Activated naive CD4-positive, alpha-beta T cell treated with anti-CD3 and anti-CD28 coated beads, Interleukin-2, amount 10 ng/mL, durations not matched to agents 7 days and 5 days (primary cell): ENCODE measurements at places on chromosomes 7 and 10.

DNA sequence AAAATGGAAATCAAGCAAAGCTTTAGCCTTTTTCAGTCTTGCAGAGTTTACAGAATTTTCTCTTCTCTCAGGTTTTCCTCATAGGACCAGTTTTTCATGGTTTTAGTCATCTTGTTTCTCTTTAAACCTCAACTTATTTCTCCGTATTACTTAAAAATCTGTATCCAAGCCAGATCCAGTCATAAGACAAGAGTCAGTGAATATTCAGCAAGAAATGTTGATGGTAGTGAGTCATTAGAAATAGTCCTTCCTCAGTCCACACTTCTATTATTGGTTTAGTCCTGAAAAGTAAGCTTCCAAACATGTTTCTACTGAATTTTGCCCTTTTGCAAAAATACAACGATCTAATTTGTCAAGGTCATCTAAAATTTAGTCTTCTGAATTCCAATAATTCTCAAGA lies 107.0 kb downstream of the VIM start:
- no peak for DNase-seq

DNA sequence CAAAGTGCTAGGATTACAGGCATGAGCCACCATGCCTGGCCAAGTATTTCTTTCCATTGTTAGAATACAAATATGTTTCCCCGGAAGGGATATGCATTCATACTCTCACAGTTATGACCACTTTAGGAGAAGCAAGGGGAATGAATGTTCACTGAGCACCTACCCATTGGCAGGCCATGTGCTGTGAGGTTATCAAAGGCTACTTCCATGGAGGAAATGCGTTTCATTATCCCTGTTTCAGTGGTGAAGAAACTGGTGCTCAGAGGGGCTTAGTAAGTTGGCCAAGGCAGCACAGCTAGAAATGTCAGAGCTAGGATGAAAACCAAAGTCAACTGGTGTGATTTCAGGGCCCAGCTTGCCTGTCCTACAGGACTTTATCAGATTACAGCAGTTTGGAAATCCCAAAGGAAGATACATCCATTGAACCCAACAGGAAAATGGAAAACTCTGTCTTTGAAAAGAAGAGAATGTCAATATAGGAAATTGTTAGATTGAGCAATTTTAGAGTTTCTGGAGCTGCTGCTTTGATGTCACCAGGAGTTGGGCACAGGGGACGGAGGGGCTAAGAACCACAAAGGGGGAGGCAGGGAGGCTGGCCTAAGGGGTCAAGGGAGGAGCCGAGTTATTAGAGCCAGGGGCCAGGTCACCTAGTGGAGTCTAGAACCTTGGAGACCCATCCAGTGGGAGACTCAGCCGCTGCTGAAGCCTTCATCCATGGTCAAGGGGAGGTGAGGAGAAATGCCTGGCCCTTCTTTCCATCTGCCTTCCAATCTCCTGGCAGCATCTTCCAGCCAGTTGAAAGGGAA lies 319.8 kb downstream of the FRMD4A start:
- DNase-seq, result no peak

DNA sequence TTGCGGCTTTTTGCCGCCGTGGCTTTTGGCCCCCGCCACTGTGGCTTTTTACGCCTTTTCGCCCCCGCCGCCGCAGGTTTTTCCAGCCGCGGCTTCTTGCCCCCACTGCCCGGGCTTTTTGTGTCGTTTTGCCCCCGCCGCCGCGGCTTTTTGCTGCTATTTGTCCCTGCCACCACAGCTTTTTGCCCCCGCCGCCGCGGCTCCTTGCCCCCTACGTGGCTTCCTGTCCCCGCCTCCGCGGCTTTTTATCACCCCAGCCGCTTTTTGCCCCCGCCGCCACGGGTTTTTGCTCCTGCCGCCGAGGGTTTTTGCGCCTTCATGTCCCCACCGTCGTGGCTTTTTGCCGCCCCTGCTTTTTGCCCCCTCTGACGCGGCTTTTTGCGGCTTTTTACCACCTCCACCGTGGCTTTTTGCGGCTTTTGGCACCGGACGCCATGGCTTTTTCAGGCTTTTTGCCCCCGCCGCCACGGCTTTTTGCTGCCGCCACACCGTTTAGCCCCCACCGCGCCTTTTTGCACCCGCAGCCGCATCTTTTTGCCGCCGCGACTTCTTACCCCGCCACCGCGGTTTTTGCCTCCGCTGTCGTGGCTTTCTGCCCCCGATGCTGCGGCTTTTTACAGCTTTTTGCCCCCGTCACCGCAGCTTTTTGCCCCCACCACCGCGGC lies 637.0 kb downstream of the ZNF716 start:
- DNase-seq, result no peak

- no peak for DNase-seq
These were observed 86.8 kb upstream of the ZMIZ1 start for GRCh38 chr10:78981970-78982281.

DNA sequence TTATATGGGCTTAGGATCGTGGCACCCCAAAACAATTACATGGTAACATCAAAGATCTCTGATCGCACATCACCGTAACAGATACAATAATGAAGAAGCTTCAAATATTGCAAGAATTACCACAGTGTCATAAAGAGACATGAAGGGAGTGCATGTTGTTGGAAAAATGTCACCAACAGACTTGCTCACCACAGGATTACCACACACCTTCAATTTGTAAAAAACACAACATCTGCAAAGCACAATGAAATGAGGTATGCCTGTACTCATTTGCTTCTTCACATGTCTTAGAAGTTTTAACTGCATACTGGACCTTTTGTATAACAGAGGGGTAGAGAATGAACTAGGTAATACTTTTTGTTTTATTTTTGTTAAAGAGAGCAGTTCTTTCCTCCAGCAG lies 96.6 kb downstream of the TPST1 start:
- DNase-seq, result no peak

GRCh38 chr10:122424059-122424458 lies 30.4 kb upstream of the ARMS2 start:
- no peak for DNase-seq

DNA sequence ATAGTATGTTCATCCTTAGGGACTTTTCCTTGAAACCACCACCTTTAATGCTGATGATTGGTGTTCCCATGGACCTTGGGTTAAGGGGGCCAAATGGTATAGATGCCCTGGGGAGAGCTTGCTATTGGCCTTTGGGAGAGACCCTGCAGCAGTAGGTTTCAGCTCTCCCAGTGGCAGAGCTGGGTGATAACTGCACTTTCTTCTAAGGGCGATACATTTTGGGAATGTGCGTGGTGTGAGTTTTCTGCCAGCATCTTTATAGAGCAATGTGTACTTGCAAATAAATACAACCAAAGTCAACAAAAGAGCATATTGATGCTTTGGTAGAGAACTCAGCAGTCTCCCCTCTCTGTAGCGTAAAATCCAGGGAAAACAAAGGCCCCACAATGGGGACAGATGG lies 404.1 kb downstream of the PAXIP1 start:
- no peak for DNase-seq

DNA sequence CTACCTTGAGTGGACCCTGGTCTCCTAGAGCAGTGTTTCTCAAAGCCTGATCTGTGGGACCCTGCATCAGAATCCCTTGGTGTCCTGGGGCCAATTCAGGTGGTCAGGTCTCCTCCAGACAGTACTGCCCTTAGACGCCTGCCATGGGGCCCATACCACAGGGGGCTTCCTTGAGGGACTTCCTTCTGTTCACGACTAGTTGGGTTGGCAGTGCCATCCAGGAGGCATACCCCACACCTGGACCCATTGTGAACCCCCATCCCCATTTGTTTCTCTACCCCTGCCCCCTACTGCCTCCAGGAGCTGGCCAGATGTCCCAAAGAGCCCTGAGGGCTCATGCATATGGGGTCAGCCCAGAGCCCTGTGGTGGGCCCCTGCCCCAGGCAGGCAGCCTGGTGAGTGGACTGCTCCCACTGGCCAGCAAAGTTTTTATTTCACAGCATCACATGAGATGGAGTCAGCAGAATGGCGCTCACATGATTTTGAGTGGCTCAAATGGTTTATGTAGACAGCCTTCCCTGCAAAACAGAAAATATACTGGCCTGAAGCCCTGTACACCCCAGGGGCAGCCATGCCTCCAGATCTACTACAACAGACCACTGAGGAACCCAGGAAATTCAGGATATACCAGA lies 259.9 kb upstream of the ZMIZ1 start:
- DNase-seq, result no peak

GRCh38 chr10:75126277-75126676 lies 14.8 kb downstream of the SAMD8 start:
- DNase-seq, result no peak

GRCh38 chr10:110455446-110455845 lies 42.3 kb upstream of the DUSP5 start:
- DNase-seq, result no peak

- no peak for DNase-seq
These were observed 55.4 kb downstream of the MICALL2 start for GRCh38 chr7:1403638-1404459.

GRCh38 chr10:116772909-116773705 lies 30.7 kb upstream of the HSPA12A start:
- DNase-seq, result no peak

DNA sequence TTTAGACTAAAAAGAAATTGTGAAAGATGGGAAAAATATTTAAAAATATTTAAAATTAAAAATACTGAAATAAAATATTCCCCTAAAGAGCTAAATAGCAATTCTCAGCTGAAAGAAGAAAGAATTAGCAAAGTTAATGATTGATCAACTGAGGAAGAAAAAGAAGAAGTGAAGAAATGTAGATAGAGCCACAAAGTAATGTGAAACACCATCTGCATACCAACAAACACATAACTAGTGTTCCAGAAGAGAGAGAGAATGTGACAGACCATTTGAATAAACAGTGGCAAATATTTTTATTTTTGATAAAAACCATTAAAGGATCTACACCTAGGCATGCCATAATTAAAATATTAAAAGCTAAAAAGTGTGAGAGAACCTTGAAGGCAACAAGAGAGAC lies 784.5 kb upstream of the ZWINT start:
- no peak for DNase-seq

- DNase-seq, result no peak
These were observed 7.4 kb downstream of the ZNF487 start for GRCh38 chr10:43444323-43444722.

DNA sequence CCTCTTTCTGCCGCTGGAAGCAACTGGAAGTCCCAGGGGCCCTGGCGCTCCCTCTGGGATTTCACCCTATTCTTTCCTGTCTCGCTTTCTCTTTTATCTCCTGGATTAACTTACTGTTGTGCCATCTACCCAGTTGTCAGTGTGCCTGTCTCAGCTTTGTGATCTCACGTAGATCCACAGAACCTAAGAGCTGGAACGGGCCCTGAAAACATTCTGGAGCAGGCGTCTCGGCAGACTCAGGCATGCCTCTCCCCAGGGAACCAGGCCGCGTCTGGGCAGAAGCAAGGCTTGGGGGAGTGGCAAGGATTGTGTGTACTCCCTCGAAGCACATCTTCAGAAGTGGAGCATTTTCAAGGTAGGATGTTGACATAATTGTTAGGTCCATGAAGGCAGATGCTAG lies 87.2 kb downstream of the KCNMA1 start:
- DNase-seq, result no peak

DNA sequence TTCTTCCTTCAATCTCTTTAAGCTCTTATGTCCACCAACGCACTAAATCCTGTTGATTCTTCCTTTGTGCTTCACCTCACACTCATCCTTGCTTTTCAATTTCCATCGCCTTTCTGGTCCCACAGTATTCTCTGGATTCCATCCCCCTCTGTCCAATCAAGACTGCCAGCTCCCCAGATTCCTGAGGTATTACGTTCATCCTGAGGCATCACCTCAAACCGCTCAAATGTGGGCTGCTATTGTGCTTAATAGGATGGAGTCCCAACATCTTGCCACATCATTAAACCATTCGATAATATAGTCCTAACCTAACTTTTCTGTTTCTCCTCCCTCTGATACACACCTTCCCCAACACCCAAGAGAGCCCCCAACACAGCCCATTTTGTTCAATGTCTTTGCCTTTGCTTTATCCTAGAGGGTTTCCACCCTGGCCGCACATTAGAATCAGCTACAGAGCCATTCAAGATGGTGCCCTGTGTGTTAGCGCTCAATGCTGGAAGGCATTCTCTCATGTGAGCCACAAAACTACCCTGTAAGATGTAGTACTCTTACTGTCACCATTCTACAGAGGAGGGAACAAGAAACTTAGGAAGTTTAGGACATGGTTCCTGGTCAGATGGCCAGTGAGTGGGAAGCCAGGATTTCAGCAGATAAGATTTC lies 79.5 kb upstream of the LEP start:
- DNase-seq, result no peak

- no peak for DNase-seq
These were observed 21.1 kb downstream of the MKRN1 start for GRCh38 chr7:140458201-140458600.

DNA sequence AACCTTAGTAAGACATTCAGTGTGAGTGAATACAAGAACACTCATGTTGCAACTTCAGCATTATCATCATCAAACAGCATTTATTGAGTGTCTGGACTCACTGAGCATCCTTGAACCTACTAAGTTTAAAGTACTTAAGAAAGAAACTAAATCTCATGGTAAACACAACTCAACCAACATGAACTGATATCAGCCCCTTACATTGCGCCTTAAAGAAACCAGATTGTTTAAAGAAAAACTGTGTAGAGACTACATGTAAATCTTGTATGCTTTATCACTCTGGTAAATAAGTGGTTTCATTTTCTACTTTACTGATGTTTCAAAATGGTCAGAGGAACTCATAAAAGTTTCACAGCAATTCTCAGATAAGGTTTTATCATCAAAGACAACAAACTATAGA lies 157.5 kb upstream of the FERD3L start:
- no peak for DNase-seq

DNA sequence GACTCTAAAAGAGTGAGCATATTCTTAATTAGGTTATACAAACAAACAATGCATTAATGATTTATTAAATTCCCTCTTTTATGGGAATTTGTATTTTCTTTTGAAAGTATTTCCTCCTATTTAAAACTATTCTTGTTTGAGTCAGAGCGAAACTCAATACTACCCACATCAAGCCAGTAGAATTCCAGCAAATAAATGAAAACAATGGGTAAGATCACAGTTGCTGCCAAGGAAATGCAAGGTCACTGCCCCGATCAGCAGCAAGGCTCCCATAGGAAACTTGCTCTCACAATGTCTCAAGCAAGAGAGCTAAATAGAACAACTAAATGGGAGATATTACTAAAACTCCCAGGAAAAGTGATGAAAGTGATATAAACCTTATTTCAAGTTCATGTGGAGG lies 206.3 kb downstream of the THSD7A start:
- no peak for DNase-seq

DNA sequence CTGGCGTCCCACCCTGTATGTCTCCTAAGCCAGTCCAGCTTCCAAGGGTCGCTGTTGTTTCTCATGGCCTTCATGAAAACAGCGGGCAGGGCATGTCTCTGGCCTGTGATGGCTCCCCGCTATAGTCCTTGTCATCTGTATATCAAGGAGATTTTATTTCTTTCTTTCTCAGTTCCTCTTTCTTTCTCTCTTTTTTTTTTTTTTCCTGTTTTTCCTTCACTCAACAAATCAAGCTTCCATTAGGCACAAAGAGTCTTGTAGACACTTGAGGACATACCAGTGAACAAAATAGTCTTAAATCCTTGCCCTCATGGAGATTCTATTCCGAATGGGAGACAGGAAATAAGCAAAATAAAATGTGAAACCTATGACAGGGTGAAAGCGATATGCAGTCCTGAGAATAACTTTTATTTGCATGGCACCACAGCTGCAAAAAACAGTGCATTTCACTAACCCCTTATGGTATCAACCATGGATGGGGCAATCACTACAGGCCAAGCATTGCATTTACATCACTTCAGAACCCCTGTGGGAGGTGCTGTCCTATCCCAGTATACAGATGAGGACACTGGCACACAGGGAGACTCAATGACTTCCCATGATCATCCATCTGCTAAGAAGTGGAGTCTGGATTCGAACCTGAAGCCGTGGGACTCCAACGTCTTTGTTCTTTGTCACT lies 50.7 kb downstream of the SYPL1 start:
- no peak for DNase-seq

GRCh38 chr10:122060250-122060649 lies 71.3 kb downstream of the TACC2 start:
- no peak for DNase-seq
